ENCODE measurements at places on chromosomes 6 and 20.

DNA sequence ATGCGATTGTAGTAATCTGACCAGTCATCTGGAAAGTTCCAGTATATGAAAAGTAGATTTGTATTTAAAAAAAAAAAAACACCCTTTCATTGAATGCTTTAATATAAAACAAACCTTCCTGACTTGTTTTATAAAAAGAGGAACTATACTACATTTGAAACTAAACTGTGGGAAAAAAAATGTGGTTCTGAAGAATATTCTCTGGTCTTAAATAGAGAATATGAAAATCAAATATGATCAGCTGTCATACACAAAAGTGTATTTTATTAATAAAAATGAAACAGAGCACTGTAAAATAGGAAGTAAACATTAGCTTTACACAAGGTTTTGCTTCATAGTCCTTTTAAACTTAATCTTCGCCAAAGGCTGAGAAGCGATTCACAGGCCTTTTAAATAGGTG is 25.3 kb upstream of the CD83 start:
- no peak for DNase-seq

DNA sequence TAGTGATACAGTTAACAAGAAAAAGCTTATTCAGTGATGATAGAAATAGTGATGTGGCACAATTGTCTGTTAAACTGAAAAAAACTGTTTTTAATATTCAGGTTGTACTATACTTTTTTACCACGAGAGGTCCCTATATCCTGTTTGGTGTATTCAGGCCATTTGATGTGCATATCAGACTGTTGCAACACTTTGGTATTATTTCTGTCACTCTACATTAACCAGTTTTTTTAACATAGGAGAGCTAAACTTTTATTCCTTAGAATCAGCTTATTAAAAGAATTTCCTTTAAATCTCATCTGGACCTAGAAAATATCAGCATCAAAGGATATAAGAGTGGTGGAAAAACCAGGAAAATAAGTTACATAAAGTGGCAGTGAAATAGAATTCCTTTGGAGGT is 36.8 kb downstream of the TSPYL4 start:
- DNase-seq, result no peak

GRCh38 chr20:49747707-49748524 is 34.2 kb upstream of the B4GALT5 start:
- no peak for DNase-seq

DNA sequence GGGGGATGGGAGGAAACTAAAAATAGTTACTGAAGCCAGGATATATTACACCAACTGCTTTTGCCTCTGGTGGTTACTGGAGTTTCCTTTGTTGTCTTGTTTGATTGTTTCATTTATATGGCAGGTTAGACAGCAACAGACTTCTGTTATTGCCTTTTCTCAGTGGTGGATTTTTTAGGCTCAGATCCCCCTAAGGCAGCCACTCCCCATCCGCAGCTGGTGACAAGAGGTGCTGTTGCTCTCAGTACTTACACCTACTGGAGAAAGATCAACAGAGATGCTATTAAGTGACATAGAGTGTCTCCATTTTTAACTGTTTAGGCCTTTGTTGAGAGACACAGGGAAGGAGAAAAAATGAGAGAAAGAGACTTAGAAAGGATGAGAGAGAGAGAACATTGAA is 552.1 kb downstream of the PKHD1 start:
- DNase-seq, result no peak

DNA sequence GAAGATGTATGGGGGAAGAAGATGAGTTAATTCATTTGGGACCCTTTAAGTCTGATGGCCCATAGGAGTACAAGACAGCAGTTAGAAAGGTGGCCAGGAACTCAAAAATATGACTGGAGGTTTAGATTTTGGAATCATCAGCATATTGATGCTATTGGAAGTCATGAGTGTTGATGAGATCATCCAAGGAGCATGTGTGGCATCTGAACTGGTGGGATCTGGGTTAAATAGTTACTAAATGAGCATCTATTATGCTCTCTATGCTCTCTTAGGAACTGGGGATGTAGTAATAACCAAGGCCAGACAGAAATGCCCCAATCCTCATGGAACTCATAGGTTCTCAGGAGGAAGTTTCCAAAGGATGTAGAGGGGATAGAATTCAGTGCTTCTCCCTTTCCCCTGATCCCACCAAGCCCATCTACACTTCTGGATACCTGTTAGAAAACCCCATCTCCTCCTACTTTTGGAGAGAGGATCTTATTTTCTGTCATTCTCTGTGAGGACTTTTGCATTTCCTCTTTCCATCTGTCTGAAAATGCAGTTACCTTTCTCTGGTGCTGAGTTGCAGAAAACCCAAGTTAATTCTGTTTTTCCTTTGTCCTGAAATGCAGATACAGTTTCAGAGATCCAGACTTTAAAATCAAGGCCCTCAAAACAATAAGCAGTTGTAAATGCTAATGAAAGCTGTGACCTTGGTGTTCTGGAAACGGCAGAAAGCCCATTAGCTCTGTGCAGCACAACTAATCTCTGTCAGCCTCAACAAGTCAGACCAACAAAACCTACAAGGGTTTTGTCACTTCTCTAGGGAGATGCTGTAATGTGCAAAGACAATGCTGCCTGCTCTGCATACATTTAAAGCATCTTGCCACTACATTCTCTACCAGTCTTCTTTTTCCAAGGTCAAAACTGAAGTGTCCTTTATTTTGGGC is 65.8 kb downstream of the TBC1D7 start:
- DNase-seq, result no peak

DNA sequence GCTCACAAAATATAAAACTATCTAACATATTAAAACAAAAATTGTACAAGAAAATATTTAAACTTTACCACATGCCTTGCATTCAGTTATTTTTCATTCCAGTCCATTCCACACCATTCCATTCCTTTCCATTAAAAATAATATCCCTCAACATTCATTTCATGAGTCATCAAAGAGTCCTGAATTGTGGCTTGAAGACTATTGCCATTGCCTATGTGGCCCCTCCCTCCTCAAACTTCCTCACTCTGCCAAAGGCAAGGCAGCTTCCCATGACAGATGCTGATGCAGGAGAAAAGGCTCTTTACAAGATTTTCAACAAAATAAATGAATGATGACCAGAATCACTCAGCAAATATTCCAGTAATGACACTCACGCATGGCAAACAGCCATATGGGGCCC is 31.7 kb downstream of the IL20RA start:
- no peak for DNase-seq

DNA sequence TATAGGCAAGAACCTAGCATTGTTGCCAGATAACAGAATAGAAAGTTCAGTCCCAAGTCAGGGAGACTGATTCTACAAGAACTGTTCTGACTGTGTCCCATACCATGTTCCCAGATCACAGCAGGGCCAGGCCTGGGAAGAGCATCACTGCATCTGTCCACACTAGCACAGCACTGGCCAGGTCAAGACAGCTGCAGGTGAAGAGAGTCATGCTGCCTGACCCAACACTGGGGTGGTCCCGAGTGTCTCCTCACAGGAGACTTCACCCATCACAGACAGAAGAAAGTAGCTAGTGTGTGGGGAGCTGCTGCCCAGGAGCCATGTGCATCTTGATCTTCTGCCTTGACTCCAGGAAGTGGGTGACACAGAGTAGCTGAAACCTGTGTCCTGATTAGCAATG is 1.3 kb upstream of the CST9L start:
- DNase-seq, result no peak

- no peak for DNase-seq
Measured at GRCh38 chr6:96286503-96286902, 235.1 kb upstream of the UFL1 start.

DNA sequence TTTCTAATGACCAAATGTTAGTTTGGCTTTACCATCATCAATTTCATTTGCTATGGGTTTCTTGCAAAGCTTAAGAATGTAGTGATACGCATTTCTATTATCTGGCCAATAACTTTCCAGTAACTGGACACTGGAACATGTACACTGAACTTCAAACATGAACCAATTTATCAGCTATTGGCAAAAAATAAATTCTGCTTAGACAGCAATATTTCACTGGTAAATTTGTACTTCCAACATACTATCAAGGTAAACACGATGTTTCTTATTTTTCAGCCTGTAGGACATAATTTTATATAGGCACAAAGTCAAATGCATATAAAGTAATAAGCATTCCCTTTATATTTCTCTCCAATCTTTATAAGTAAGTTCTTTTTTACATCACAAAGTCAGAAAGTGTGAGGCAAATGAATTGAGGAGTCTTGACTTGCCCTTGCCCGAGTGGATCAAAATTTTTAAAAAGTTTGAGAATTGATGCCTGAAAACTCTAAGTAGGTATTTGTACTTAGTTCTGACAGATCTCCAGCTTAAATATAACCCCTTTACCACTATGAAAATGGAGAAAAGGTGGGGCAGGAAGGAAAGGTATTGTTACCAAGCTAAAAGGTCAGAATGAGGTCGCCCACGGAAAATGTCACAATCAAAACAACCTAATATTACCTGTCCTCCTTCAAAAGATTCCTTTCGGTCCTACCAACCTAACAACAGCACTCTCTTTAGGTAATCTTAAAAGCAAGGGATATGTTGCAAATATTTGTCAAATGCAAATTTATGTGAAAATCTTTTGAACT is 41.3 kb downstream of the STK38 start:
- no peak for DNase-seq

DNA sequence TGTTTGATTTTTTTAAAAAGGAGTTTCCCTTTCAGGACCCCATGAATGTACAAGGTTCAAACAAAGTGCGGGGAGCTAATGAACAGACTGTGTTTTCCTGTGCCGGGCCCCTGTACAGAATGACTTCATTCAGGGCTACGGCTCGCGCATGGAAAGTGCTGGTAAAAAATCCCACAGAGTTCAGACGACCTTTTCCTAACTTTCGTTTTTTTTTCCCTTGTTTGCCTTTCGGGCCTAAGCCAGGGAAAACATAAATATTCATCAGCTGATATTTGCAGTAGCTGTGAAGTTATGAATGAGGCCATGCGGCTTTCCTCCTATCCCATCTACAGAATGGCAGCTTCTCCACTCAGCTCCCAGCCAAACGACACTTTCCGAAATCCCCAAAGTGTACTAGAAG is 74.0 kb downstream of the HAO1 start:
- no peak for DNase-seq

- no peak for DNase-seq
Measured at GRCh38 chr20:16801919-16802651, 53.9 kb downstream of the OTOR start.

GRCh38 chr6:136586295-136586694 is 36.1 kb upstream of the MAP7 start:
- DNase-seq, result no peak

GRCh38 chr20:4012589-4012988 is 2.8 kb downstream of the RNF24 start:
- DNase-seq, result no peak

DNA sequence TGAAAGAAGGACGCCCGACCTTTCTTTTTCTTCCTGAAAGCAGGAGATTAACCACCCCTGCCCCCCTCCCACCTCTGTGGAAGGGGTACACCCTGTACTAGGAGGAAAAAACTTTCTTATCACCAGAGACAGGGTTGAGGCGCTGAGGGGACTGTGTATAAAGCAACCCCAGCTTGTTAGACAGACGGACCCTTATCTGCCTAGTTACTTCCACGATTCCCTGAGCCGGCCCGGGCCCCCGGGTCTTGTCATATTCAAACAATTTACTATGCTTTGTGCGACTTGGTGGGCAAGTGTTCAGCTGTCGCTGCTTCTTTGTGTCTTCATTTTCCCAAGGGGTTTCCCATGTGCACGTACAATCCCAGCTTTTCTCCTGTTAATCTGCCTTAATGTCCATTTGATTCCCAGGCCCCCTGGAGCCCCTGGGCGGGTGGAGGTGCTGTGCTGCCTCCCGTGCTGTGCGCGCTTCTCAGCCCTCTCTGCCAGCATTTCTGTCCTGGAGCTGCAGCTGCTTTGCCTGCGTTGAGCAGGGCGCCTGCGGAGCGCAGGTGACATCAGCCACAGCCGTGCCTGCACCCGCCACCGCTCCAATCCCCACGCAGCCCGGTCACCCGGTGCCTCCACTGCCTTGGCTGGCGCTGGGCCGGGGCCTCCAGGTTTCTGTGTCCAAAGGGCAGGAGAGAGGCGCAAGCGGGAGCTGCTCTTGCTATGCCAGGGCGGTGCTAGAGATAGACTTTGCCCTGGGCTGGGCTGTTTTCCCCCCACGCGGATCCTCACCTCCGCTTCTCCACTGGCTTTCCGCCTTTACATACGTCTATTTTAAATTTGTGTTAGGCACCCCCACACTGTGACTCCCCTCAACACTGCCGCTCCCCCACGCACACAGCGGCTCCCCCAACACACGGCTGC is 96.2 kb downstream of the TTLL2 start:
- no peak for DNase-seq

DNA sequence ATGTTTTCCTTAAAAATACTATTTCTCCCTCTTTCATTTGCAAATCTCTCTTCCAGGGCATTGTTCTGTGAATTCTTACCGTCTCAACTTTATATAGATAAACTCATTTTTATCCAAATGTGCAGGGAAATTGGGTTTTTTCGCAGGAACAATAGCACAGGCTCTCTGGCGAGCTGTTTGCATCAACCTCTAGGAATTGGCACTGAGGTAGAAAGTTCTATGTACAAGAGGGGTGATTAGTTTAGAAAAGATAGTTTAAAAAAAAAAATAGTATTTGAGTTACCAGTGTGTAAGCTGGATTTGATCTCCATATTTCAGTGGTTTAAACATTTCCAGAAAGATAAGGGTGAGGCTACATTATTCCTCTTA is 129.7 kb upstream of the BTN3A2 start:
- no peak for DNase-seq

DNA sequence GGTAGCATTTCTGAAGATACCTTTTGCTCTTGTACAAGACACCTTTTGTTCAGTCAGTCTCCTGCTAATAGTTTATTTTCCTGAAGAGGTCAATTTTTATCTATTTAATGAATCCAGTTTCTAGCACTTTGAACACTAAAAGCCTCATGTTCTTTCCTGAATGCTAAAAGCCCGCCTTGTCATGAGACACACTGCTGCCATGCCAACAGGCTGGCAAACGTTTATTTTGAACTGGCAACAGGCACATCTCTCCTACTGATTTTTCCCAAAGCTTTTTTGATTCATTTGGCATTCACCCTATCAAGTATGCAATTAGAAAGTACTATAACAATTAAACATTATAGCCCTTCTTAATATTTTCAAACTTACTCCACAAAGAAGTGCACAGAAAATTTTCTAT is 421.2 kb upstream of the EYS start:
- no peak for DNase-seq

- DNase-seq, result no peak
Measured at GRCh38 chr6:53686355-53686940, 20.9 kb upstream of the KLHL31 start.

- DNase-seq, result no peak
Measured at GRCh38 chr20:10376270-10377075, 57.5 kb downstream of the MKKS start.

DNA sequence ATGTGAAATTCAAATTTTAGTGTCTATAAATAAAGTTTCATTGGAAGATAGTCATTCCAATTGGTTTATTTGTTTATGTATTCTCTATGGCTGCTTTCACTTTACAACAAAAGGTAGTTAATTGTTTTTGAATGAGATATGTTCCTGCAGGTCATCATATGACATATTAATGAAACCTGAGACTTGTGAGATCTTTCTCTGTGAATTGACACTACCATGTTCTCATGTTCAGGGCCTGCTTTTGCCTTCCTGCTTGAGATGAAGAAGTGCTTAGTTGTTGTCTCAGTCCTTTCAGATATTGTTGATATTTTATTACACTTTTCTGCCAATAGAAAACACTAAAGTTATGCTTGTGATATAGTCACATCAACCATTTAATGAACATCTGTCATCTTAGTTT is 132.5 kb downstream of the UTRN start:
- DNase-seq, result no peak

Measured in activated T-helper 1 cell treated with anti-CD3 and anti-CD28 coated beads, Interleukin-2, amount 50 U/mL, for 16 hours (primary cell).